ENCODE measurements at places on chromosomes 6 and 20.

DNA sequence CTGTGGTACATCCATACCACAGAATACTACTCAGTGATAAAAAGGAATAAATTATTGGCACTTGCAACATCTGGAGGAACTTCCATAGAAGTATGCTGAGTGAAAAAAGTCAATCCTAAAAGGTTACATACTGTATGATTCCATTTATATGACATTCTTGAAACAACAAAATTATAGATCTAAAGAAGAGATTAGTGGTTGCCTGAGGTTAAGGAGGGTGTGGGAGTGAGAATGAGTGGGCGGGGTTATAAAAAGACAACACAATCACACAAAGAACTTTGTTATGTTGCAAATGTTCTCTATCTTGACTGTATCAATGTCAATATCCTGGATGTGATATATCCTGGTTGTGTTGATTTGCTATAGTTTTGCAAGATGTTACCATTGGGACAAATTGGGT is 21.2 kb downstream of the SNRPB start:
- no peak for DNase-seq

- DNase-seq, result no peak
These were observed 44.4 kb downstream of the DCDC2 start for GRCh38 chr6:24313251-24314141.

GRCh38 chr6:3267162-3267561 is 8.4 kb downstream of the PSMG4 start:
- no peak for DNase-seq

GRCh38 chr6:2166717-2167116 is 78.7 kb downstream of the GMDS start:
- DNase-seq, result no peak

- no peak for DNase-seq
These were observed 17.1 kb downstream of the RPRD1B start for GRCh38 chr20:38050686-38051085.

DNA sequence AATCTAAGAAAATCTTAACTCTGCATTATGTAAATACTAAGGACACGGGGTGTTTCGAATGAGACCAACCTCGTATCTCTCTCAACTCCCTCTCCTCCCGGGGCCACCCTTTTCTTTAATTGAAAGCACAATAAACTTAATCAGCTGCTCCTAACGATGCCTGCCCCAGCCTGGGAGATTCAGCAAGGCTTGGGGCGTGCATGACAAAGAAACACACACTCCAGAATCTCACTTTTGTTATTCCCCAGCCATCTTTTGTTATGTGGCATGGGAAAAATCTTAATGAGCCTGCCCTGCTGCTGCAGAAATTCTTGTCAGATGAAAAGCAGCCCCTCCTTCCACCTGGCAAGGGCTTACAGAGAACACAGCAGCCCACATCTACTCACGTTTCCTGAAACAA is 117.4 kb downstream of the TTLL2 start:
- DNase-seq, result no peak

DNA sequence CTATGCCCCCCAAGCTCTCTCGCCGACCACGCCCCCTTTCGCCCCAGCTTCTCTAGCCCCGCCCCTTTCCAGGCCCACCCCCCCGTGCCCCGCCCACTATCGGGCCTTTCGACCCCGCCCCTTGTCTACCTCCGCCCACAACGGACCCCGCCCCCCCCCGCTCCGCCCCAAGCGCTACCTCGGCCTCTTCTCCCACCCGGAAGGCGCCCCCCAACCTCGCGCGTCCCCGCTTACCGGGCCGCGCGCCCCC is 200 bp downstream of the ZBTB22 start:
- peak; percentile 72 for DNase-seq

GRCh38 chr6:157982102-157982562 is 469 bp downstream of the SYNJ2 start:
- peak; percentile 80 for DNase-seq

DNA sequence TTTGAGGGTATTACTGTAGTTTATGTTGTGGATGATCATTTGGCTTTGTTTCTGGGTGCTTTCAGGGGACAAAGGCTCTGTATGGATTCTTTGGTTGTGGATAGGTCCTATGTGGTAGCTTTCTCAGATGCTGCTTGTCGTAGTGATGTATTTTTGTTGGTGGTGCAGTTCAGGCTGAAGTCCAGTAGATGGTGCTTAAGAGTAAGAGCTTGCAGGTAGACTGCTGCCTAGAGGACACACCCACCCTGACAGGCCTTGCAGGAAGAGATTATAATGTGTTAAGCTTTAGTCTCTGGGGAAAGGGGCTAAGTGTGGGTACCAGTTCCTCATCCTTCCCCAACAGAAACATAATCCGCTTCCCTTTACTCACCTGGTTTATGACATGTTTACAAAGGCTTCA is 62.6 kb upstream of the ADGRB3 start:
- DNase-seq, result no peak

- DNase-seq, result no peak
These were observed 31.7 kb upstream of the KCNK5 start for GRCh38 chr6:39260953-39261352.

DNA sequence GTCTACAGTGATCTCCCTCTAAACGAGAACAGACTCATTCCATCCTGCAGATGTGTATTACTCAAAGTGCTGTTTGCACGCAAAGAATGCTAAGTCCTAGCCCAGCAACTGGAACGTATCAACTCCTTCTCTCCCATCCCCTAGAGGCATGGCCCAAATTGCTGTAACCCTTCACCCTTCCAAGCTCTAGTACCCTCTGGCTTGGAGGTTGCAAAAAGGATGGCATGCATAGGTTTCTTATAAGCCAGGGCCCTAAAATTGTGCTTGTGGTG is 71.5 kb upstream of the TGM3 start:
- DNase-seq, result no peak

- no peak for DNase-seq
These were observed 16.1 kb upstream of the VSTM2L start for GRCh38 chr20:37886851-37887297.

- DNase-seq, result no peak
These were observed 49.1 kb downstream of the NFATC2 start for GRCh38 chr20:51493346-51493791.

GRCh38 chr6:145960918-145961589 is 3.1 kb downstream of the SHPRH start:
- DNase-seq, result no peak

DNA sequence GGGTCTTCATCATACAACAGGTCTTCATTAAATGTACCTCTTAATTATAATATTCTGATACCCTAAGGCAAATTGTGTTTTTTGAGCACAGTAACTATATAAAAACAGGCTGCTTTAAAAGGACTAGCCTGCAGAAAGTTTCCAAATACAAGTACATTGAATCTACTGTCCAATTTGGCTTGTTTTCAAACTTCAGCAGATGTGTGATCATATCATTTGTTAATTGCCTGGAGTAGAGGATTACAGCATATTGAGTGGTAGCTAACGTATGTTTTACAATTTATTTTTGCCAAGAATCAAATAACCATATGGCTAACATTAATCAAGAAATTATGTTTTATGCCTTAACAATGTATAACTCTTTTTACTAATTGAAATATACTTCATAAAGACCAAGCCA is 12.6 kb downstream of the TINAG start:
- DNase-seq, result peak; percentile 38

DNA sequence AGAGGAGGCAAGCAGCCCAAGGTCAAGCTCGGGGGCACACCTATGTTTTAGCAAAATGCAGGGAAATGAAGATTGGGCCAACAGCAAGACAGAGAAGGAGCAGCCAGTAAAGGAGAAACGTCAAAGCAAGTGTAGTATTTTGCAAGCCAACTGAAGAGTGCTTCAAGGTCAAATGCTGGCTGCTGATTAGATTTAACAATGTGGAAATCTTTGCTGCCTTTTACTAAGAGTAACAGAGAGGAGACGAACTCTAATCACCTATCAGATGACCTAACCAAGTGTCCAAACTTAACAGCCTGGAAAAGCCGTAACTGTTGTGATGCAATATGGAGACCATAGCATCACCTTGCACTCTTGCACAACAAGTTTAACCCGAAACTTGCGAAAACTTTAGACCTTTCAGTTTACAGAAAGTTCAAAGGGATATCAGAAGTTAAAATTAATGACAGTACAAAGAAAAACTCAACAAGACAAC is 30.4 kb downstream of the AKIRIN2 start:
- no peak for DNase-seq

DNA sequence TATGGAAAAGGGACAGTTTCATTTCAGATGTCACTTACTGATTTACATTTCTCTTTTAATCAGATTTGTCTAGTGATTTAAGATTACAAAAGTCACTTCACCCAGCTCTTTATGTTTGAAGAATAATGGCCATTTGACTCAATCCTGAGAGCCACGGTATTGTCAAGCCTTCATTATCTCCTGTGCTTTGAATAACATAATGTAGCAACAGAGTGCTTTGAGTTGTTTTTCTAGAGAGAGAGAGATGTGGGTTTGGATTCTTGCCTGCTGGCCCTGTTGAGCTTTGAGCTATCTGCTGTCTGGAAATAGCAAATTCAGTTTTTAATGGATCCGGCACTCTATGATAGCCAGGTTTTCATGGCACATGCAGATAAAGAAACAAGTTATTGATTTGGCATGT is 478.4 kb upstream of the SOX4 start:
- DNase-seq, result peak; percentile 89

GRCh38 chr20:62846166-62846890 is 15.3 kb downstream of the TCFL5 start:
- no peak for DNase-seq

- no peak for DNase-seq
These were observed 1.5 kb downstream of the PRRC2A start for GRCh38 chr6:31621991-31622390.

DNA sequence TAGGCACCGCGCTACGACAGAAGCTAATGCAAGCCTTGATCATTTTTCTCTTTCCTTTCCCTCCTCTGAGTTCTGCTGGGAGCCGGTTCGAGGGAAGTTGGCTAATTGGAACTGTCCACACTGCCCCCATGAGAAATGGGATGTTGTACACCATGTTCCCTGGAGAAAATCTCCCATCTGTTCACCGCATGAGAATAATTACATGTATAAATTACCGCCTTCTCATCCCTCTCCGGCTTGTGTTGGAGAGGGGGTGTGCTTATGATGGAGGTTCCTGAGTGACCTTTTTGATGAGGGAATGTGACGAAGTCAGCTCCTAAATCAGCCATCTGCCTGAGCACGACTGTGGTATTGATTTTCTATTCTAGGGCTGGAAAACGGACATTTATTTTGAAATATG is 320.2 kb upstream of the SULF2 start:
- no peak for DNase-seq

- DNase-seq, result no peak
These were observed 15.6 kb upstream of the GMPR start for GRCh38 chr6:16222826-16223225.

DNA sequence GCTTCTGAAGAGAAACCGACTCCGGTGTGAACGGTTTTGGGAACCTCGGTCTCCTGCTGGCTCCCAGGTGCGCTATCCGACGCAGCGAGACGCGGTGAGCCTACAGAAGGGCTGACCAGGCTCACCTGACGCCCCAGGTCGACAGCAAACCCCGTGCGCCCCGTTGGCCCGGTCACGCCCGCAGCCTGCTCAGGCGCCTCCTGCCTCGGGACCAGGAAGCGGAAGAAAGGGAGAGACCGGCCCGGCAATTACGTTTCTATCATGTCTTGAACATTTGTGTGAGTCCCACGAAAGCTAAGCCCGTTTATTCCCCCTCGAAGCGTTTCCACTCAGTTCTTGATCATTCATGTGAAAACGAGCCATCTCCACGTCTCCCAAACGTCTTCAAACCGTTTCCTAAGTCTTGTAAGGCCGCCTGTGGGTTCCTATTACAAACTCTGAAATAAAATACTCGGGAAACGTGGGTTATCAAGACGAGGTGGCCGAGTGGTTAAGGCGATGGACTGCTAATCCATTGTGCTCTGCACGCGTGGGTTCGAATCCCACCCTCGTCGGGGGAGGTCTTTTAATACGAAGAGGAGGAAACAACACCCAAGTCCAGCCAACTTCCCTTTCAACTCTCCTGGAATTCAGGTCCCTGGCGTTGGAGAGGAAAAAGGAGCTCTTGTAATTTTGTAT is 150.5 kb upstream of the PRSS16 start:
- no peak for DNase-seq

DNA sequence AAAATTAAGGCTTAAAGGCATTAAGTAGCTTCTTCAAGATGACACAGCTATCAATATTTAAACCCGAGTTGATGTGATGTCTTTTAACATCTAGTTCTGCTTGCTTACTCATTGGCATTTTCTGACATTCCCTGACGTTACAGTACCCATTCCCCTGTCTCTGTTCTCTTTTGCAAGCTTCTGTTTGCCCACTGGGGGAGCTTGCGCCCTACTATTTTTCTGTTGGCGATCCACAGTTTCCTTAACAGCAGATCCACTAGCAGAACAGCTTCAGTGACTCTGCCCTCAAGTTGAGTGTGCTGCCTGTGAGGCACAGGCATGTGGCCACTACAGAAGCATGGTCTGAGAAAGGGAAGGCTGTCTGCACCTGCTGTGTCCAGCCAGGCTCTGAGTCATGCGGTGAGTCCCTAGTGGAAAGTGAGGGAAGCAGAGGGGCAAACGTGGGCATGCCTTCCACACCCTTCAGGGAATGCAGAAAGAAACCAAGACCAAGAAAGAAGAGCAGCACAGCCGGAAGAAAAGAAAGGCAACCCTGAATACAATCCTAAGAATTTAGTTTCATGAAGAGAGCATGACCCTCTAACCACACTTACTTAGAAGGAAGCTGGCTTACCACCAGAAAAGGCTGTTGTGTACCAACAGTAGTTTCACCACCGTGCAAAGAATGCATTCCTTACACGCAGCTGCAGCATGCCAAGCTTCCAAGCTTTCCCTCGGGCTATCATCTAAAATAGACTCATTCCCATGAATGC is 97.7 kb upstream of the VGLL2 start:
- no peak for DNase-seq

DNA sequence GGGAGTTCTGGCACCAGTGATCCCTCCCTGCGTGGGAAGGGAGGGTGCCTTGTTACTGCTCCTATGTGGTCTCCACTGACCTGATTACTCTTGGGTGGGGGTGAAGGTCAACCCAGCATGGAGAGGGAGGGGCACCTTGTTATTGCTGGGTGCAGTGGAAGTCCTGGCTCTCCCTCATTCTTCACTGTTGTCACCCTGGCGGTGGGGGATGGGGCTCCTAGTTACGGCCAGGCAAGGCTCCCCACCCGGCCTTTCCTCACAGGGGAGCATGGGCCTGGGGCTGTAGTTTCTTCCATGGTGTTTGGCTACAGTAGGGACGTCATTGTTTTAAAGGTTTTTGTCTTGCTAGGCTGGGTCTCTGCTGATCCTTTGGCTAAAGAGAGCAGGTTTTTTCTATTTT is 40.8 kb downstream of the PACSIN1 start:
- no peak for DNase-seq

GRCh38 chr20:59428441-59429205 is 128.2 kb downstream of the EDN3 start:
- DNase-seq, result no peak

- DNase-seq, result no peak
These were observed 17.8 kb upstream of the ZNF217 start for GRCh38 chr20:53611449-53611894.

- no peak for DNase-seq
These were observed 30.8 kb upstream of the RUNX2 start for GRCh38 chr6:45297320-45297719.
